Fibroblast of pulmonary artery (primary cell): ENCODE measurements at places on chromosomes 3 and 15.
A peak's percentile ranks its signal among the peaks of the same experiment; 100 is the strongest.

- no peak for DNase-seq
Observed at GRCh38 chr3:169545606-169546005, 117.9 kb downstream of the MECOM start.

DNA sequence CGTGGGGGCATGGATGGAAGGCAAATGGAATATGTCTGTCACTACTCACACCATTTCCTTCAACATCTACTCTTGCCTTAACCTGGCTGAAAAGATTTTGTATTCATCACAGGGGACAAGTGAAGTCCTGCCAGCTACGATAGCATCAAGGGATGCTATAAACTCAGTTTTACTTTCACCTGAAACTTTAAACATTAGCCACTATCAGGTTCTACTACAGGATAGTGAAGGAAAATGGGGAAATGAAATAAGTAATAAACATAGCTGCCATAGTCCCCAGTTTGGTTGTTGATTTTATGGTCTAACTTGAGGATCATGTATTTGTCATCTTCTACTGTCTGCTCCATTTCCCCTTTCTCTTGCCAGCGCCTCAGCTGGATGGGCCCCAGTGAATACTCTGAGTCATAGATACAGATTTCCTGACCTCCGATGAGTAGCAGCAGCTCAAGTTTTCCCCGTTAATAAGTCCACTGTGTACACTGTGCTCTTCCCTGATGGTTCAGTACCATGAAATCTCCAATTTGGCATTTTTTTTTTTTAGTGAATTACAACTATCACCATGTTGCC lies 338.2 kb upstream of the SLCO3A1 start:
- DNase-seq, result peak; percentile 79

DNA sequence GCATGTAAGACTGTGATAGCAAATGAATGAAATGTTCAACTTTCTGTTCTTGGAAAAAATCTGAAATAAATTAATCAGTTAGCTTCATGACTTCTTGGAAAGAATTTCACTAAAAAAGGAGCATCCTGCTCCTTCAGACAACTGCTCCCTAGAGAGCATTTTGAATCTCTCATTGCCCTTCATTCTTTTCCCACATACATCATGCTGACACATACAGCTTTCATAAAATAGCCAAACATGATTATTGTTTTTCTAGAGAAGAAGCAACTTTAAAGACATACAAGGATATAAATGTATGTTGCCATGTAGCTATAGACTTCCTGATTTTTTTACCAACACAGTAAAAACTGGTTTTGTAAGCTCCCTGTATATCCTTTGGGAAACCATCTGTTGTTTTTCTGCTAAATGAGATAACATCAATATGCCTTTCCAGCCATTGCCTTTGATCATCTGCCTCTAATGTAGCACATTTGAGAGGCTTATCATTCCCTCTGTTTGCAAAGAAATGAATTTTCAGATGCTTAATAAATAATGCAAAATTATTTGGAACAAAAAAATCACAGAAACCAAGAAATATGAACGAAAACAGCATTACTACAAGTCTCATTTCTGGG lies 248.2 kb upstream of the GPR149 start:
- no peak for DNase-seq

- no peak for DNase-seq
Observed at GRCh38 chr3:49098429-49098828, 4.6 kb upstream of the QRICH1 start.

GRCh38 chr3:141103503-141103902 lies 52.4 kb downstream of the SPSB4 start:
- no peak for DNase-seq

DNA sequence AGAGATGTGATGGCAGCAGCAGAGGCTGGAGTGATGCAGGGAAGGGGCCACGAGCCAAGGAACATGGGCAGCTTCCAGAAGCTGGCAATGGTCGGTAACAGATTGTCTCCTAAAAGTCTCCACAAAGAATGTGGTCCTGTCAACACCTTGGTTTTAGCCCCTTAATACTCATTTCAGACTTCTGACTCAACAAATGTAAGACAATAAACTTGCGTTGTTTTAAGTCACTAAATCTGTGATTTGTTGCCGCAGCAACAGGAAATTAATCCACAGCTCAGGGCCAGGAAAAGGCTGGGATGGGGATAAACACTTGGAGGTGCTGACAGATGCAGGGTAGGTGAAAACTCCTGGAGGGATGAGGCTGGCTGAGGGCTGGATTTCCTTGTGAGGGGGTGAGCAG lies 69.9 kb downstream of the OXNAD1 start:
- DNase-seq, result peak; percentile 78

- DNase-seq, result peak; percentile 69
Observed at GRCh38 chr3:136070334-136070733, 104.8 kb downstream of the PPP2R3A start.

DNA sequence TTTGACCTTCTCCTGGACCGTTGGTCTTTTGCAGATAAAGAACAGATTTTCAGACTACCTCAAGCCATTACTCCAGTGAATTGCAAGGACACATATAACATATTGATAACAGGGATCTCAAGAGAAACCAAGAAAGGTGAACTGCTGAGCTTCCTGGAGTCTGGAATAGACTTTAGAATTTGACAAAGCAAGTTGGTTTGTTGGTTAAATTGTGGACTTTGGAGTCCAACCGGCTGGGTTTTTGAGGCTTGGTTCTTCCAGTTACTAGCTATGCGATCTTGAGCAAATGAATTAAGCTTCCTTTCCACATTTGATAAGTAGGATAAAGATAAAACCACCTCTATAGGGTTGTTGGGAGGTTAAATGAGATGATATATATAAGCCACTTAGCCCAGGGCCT lies 233.1 kb downstream of the SHQ1 start:
- DNase-seq, result no peak

DNA sequence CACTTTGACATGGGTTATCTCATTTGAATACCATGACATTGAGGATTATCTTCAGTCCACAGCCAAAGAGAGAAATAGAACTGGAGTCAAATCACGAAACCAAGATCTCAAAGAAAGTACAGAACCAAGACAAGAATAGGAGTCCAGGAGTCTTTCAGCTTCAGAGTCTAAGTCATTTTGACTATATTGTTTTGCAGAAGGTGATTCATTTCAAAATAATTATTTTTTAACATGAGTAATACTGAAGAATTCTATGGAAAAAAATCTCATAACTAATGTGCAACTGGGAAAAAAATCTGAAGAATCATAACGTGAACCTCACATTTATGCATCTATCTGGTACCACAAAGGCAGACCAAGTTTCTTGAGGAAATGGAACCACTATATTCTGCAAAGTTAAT lies 60.3 kb downstream of the UBE3A start:
- peak; percentile 29 for DNase-seq

DNA sequence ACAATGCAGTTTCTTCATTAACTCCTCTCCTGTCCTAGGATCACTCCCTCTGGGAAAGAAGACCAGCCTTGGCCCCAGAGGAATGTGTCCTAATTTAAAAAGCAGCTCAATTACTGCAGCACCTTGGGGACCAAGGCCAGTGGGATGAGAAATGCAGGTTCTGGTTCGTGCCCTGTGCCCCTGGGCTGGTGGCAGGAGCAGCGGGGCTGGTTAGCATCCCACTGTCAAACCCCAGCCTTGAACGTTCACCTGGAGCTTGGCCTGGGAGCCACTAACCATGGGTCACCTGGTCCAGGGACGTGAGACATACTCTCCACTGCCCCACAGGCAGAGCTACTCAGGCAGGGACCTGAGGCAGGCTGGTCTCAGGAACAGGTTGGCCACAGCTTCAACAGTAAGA lies 8.4 kb upstream of the RTP3 start:
- DNase-seq, result no peak
